Daoy (cell line): ENCODE measurements at places on chromosomes 6 and 20. TPM values are rescaled to one million over a fixed set of nuclear protein-coding genes. Genes with fewer than 3 reads are reported as not detected.

Gene ZSCAN16
- total RNA-seq = 3.5 and 4.8 TPM in 2 replicates

Gene DACT2
- not detected in 2 replicates for total RNA-seq

Gene CHD6
- total RNA-seq = 9.8 and 11.4 TPM in 2 replicates

Gene SMPD2
- 10.1 and 13.5 TPM in 2 replicates for total RNA-seq

Gene TMC2
- total RNA-seq = not detected in 2 replicates

Gene SLC12A5
- total RNA-seq = 0.54 TPM in 1 of 2 replicates, not detected in the other

Gene TAAR8
- not detected in 2 replicates for total RNA-seq

Gene ENPP3
- not detected in 2 replicates for total RNA-seq

Gene SUMO4
- total RNA-seq = 0.11 TPM in 1 of 2 replicates, not detected in the other

Gene PTCRA
- not detected in 2 replicates for total RNA-seq

Gene CGAS
- 37.3 and 46.2 TPM in 2 replicates for total RNA-seq

GRCh38 chr6:2940010-2940850, 31.1 kb downstream of the SERPINB6 start:
- no peak for DNase-seq

- no peak for DNase-seq
These were observed 30.9 kb upstream of the TUBB2A start for GRCh38 chr6:3188262-3188661.

- DNase-seq = peak; percentile 42
These were observed 253.2 kb downstream of the DLL1 start for GRCh38 chr6:170037541-170038250.

DNA sequence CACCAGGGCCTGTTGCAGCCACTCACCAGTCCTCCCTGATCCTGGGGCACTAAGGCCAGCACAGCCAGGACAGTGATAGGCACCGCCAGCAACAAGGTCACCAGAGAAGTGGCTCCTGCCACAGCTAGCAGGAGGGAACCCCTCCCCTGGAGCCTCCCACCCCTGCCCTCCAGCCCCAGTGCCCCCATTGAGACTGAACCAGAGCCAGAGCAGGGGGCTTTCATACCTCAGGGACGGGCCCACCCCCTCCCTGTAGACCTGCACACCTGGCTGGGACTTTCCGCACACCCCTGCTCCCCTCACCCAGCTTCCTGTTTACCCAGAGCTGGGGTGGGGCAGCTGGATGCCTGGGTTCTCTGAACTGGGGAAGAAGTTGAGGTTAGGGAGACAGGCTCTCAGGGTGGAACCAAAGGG, at the start of gene LTB:
Gene LTB (minus strand): TSS at position 195 of the 414 bp plus-strand sequence. CDS start 7 bp downstream, at position 188.
- DNase-seq = no peak

DNA sequence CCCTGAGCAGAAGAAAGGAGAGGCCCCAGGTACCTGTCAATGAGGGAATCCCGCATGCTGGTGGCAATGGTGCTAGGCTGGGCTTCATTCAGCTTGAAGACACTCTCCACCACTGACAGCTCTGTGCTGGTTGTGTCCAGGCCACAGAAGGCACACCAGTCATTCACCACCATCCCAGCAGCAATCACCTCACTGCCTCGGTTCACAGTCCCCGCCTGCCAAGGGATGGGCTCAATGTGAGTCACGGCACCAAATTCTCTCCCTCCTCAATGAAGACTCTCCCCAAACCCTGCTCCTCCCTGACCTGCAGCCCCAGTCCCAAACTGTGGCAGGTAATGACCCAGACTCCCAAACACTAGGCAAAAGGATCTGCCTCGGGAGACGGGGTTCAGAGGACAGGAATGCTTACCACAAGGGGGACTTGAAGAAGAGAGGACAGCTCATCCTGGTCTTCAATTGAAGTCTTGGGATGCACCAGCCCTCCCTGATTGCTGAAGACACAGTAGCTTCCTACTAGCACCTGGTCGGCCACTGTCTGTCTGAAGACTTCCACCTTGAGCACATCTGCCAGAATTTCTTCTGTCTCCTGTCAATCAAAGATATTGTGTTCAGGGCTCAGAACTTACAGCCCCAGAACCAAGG, 1.7 kb upstream of the MMP24OS start:
- no peak for DNase-seq

- DNase-seq = no peak
These were observed 353.2 kb downstream of the BTBD3 start for GRCh38 chr20:12270863-12271262.

- no peak for DNase-seq
These were observed 9.4 kb downstream of the CTNNBL1 start for GRCh38 chr20:37703035-37703845.

- DNase-seq = no peak
These were observed 581 bp upstream of the ALDH8A1 start for GRCh38 chr6:134950482-134950881.

- DNase-seq = no peak
These were observed 50.2 kb downstream of the ARHGAP18 start for GRCh38 chr6:129659590-129660345.

- no peak for DNase-seq
These were observed 23.6 kb downstream of the CYP39A1 start for GRCh38 chr6:46628976-46629375.

DNA sequence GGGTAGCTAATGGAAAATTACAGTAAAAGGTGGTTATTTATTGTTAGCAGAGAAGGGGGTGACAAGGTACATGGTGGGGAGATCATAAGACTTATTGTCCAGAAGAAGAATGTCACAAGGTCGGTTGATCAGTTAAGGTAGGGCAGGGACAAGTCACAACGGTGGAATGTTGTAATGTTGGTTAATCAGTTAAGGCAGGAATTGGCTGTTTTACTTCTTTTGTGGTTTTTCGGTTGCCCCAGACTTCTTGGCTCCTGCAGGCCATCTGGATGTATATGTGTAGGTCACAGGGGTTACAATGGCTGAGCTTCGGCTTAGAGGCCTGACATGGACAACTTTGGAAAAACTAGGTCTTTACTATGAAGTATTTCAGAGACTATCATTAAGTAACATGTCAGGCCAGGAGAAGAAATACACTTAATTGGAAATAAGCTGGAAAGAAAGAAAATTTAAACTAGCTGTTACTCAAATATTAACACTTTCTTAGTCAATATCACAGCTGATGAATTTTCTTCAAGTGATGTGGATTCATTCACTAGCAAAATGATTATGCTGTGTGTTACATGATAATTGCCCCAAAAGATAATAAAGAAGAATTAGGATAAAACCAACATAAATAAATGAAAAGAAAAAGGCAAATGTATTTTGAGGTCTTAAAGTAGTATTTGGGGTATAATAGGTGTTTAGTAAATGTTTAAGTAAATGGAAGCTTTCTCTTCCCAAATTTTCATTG, 4.4 kb downstream of the AIG1 start:
- DNase-seq = peak; percentile 3

DNA sequence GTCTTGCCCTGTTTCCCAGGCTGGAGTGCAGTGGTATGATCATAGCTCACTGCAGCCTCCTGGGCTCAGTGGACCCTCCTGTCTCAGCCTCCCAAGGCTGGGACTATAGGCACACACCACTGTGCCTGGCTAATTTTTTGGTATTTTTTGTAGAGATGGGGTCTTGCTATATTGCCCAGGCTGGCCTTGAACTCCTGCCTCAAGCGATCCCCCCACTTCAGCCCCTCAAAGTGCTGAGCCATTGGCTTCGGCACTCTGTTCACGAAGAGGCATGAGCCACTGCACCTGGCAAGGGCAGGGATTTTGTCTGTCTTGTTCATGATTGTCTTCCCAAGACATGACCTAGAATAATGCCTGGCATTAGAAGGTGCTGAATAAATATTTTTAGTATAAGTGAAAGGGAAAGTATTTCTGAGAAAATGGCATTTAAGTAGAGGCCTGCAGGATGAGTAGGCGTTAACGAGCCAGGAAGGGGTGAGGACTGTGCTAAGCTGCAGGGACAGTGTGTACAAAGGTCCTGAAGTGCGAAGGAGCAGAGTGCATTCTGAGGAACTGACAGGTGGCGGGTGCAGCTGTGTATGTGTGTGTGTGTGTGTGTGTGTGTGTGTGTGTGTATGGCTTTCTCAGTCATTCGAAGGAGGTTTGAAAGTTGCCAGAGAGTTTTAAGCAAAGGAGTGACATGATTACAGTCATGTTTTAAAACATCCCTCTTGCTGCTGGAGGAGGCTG, 43.0 kb downstream of the VEGFA start:
- peak; percentile 67 for DNase-seq

DNA sequence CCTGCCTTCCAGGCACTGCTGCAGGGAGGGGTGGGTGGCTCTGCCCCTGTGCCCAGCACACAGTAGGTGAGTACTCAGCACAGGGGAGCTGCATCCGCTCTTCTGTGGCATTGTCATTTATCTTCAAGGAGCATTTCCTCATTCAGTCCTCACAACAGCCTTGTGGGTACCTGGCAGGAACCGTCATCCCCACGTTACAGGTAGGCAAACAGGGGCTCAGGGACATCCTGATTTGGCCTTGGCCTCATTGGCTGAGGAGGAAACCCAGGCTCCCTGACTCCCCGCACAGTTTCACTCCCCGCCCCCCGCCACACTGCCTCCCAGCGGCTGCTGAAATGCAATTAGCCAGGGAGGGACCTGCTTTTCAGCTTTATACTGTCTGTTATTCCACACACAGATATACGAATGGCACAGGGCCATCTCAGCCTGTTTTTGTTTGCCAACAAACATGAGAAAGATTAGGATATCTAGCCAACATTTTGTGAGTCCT, 24.2 kb upstream of the PNPLA1 start:
- DNase-seq = no peak

DNA sequence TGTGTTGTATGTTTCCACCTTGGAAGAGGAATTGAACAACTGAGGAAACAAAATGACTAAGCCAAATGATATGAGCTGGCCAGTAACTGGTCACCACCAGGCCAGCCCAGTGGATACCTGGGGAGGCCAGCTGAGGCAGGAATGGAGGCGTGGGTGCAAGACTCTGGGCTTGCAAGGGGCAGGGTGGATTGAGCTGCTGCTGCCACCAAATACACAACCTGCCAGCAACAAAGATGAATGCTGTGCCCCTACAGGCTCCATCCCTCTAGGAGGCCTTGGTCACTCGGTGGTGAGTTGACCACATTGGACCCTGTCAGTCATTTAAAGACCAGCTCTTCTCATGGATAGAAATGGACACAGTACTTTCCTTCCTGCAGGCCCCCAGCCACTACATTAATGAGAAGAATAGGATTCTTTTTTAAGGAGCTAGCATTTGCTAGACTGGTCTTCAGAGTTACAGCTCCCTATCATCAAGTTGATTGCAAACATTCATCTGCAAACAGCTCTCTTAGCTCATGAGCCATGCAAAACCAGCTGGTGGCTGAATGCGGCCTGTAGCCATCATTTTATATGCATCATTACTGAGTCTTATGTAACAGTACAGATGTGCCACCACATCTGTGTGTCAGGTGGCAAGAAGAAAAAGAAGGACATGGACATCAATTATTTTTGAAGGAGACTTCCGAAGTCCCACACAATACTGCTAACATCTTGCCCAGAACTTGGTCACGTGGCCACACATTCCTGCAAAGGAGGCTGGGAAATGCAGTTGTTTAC, 26.3 kb upstream of the SLC22A3 start:
- DNase-seq = no peak

DNA sequence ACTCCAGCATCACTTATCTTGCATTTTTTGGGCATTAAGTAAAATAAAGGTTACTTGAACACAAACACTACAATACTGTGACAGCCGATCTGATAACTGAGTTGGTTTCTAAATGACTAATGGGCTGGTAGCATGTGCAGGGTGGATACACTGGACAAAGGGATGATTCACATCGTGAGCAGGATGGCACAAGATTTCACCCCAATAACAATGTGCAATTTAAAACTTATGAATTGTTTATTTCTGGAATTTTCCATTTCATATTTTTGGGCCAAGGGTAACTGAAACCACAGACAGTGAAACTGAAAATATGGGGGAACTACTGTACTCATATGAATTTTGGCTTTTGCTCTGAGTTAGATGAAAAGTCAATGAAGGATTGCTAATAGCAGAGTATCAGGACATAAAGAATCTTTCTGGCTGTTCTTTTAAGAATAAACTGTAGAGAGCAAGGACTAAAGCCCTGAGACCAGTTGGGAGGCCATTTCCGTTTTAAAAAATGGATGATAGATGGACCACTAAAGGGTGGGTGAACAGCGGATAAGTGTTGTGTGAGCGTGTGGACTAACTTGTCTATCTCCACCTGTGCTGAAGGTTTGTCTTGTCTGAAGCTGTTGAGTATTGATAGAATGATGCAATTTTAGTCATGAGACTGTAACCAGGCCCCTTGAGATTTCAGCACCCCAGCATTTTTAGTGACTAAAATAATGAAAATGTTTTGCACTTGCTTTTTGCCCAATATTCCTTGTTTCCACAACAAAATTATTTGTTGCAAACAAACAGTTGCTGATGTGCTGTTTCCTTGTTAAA, 8.2 kb downstream of the SPINT3 start:
- peak; percentile 17 for DNase-seq

DNA sequence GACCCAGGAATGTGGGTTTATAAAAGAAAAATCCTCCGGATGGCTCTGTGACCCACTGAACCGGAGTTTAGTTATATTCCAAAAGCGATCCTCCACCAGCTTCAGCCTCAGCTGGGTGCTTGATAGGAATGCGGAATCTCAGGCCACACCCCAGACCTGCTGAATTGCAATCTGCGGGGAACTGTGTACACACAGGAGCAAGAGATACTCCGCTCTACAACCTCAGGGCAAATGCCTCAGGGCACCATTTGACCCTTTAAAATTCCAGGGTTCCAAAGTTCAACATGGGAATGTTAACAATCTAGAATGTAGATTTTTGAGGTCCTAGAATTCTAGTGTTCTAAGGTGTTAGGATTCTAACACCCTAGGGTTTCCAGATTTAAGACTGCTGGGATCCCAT, 10.8 kb downstream of the BPIFA2 start:
- no peak for DNase-seq

DNA sequence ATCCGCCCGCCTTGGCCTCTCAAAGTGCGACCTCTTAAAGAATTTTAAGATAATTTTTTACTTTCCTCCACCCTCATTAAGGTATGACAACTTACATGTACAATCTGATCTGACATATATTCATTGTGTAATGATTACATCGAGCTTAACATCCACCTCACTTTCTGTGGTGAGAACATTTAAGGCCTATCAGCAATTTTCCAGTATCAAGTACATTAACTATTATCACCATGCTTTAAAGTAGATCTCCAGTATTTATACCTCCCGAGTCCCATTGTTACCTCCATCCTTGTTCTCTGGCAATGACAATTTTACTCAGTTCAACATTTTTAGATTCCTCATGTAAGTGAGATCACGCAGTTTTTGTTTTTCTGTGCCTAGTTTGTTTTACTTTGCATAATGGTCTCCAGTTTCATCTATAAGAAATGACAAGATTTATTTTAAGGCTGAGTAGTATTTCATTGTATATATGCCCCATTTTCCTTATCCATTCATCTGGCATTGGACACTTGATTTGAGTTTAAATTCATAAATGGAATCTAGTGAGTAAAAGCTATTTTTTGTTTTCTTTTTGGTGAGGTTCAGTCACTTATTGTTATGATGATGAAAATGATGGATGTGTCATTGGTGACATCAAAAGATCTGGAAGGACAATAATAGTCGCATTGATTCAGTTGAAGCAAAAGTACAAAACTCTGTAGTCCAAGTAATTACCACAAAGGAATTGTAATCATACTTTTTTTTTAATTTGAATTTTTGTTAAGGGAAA, 87.0 kb downstream of the OR2B2 start:
- DNase-seq = no peak

- DNase-seq = no peak
These were observed 99.0 kb upstream of the AKAP12 start for GRCh38 chr6:151140767-151141166.
